M059J (cell line): ENCODE measurements at places on chromosomes 7 and 10.

DNA sequence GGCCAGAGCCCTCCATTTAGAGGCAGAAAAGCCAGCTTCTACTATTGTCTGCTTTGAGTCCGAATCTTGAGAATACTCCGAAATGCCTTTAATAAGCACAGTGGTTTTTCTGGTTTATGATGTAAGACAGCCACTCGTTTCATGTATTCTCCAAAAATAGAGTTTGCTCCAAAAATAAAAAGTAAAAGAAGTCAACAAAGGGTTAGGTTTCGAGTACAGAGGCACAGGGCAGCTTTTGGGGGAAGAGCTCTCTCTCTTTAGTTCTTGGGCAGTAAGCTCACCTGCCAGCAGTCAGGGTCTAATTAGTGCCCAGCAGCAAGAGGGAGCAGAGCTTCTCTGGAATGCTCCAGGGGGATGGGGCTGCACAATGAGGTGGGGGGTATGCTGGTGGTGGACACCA, 20.2 kb downstream of the CREB3L2 start:
- DNase-seq, result peak; percentile 42

GRCh38 chr7:55565681-55566080, 6.6 kb downstream of the VOPP1 start:
- DNase-seq, result no peak

DNA sequence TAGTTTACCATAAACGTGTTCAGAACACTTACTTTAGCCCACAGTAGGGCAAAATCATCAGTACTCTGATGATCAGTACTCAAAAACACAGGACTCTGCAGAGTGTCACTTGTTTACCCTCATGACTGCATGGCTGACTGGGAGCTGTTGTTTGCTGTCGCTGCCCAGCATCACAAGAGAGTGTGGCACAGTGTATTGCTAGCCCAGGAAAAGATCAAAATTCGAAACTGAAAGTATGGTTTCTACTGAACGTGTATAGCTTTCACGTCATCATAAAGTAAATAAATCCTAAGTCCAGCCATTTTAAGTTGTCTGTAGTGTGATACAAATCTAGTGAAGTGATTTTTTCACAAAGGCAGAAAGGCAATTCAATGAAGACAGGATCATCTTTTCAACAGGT, 184.6 kb downstream of the RAMP3 start:
- peak; percentile 57 for DNase-seq

DNA sequence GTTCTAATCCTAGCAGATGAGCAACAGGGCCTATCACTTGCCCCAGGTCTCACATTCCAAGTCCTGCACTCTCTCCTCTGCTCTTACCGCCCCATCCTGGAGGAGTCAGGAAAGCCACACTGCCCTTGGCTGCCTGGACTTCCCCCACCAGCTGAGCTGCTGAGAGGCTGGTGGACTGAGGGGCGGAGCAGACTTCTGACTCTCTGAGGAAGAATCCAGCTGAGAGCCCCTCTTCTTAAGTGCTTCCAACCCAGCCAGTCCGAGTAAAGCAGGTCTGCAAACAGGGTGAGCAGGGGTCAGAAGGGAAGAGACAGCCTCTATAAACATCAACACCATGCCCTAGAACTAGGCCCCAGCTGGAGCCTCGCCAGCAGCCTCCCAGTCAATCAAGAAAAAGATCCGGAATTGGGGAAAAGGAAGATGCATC, 92.4 kb upstream of the TMEM72 start:
- DNase-seq, result no peak

- DNase-seq, result no peak
Observed at GRCh38 chr7:35536396-35536826, 158.5 kb downstream of the HERPUD2 start.

DNA sequence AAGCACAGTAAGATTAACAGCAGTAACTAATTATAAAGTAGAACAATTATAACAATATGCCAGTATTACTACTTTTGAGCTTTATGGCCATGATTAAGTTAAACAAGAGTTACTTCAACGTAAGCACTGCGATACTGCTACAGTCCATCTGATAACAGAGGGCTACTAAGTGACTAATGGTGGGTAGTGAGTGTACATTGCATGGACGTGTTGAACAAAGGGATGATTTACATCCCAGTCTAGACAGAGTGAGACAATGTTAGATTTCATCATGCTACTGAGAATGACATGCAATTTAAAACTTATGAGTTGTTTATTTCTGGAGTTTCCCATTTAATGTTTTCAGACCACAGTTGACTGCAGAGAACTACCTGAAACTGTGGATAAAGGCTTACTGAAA, 45.6 kb downstream of the TPST1 start:
- DNase-seq, result peak; percentile 92

DNA sequence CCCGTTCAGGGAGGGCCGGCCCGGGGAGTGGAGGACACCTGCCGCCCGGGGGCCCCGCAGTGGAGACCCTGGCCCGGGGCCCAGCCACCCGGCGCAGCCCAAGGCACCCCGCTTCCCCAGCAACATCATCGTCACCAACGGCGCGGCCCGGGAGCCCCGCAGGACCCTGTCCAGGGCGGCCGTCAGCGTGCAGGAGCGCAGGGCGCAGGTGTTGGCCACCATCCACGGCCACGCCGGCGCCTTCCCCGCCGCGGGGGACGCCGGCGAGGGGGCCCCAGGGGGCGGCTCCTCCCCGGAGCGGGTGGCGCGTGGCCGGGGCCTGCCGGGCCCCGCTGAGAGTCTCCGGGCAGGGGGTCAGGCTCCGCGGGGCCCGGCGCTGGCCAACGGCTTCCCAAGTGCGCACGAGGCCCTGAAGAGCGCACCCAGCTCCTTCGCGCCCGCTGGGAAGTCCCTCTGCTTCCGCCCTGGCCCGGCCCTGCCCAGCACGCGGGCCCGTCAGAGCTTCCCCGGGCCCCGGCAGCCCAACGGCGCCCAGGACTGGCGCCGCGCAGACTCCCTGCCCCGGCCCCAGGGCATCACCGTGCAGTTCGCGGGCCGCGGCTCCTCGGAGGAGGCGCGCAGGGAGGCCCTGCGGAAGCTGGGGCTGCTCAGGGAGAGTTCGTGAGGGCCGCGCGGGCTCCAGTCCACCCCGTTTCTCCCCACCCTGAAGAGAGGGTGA, 46.7 kb downstream of the PROSER2 start:
- DNase-seq, result peak; percentile 13

- DNase-seq, result peak; percentile 4
Observed at GRCh38 chr7:25478925-25479324, 250.6 kb upstream of the NPVF start.

GRCh38 chr10:90929179-90929578, 8.3 kb upstream of the ANKRD1 start:
- peak; percentile 55 for DNase-seq

DNA sequence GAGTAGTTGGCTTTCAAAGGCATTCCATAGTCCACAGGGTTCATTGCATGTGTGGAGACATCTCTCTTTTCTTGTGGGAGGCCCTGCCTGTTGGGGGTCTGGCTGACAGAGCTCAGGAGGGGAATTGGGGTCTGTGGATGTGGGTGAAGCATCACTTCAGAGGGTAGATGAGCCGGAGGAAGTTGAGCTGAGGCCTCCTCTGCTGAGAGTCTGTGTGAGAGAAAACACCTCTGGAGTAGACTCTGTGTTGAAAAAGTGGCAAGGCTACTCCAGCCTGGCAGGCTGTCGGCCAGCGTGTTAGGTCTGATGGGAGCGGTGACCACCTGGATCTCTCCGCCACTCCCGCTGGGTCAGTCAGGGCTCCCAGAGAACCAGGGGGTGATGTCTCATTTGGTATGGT, 358.0 kb upstream of the MGMT start:
- no peak for DNase-seq
